ENCODE measurements at places on chromosomes 12 and 14.

DNA sequence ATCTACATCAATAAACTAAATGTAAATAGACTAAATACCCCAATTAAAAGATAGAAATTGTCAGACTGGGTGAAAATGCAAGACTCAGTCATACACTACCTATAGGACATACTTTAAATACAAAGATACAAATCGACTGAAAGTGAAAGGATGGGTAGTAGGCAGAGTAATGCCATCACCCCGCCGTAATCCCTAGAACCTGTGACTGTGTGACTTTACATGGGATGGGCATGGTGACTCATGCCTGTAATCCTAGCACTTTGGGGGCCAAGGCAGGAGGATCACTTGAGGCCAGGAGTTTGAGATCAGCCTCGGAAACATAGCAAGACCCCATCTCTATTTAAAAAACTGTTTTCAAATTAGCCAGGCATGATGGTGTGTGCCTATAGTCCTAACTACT, 2.6 kb upstream of the EVL start:
- no peak for DNase-seq

- DNase-seq, result no peak
Observed at GRCh38 chr12:99389751-99390150, 257.8 kb upstream of the GARIN6 start.

DNA sequence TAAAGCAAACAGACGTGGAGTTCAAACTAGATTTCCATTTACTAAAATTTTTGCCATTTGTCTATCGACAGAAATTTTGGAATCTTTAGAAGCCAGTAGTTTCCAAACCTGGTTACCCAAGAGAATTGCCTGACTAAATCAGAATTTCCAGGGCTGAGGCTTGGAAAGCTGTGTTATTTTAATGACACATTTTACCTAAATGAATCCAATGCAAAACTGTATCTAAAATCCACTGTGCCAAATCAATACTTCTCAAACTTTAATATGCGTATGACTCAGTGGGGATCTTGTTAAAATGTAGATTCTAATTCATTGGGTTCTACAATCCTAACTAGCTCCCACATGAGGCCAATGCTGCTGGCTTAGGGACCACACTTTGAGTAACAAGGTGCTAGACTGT, 35.0 kb upstream of the TC2N start:
- DNase-seq, result no peak

GRCh38 chr14:61625165-61625564, 70.1 kb upstream of the HIF1A start:
- no peak for DNase-seq

GRCh38 chr14:57583396-57583795, 89.7 kb upstream of the CCDC198 start:
- no peak for DNase-seq
